Upper lobe of left lung (tissue), 6 donors: ENCODE measurements at places on chromosomes 3 and 15. TPM values are rescaled to one million over a fixed set of nuclear protein-coding genes. Genes with fewer than 3 reads are reported as not detected.

The NTRK3 gene
- total RNA-seq: 2.5 TPM

The COL6A5 gene
- 3.9 TPM for total RNA-seq

The SLC12A8 gene
- total RNA-seq: 34.6 TPM

The ITIH1 gene
- total RNA-seq: 0.40 TPM

The CCR8 gene
- total RNA-seq: not detected

The AMT gene
- 59.7 TPM for total RNA-seq

The CCNB2 gene
- 2.9 TPM for total RNA-seq

The CLASP2 gene
- 52.6 TPM for total RNA-seq

The STARD5 gene
- total RNA-seq: 8.3 TPM

The CORO2B gene
- total RNA-seq: 2.1 TPM

GRCh38 chr15:63442080-63442479 is 60.4 kb upstream of the CA12 start:
- no peak overlapping the region for H3K27ac ChIP-seq
- no peak for DNase-seq
- no peaks in the 10 kb centered on the region for H3K27me3 ChIP-seq
- peaks cover 2% of the 10 kb centered on the region for H3K4me1 ChIP-seq
- no peaks in the 10 kb centered on the region for H3K36me3 ChIP-seq

GRCh38 chr3:101362406-101362805 is 42.0 kb upstream of the IMPG2 start:
- H3K27me3 ChIP-seq: no peaks in the 10 kb centered on the region
- no peak overlapping the region for H3K4me3 ChIP-seq
- no peak for DNase-seq
- no peak overlapping the region for H3K27ac ChIP-seq
- no peaks in the 10 kb centered on the region for H3K4me1 ChIP-seq

- H3K36me3 ChIP-seq: no peaks in the 10 kb centered on the region
- H3K27me3 ChIP-seq: no peaks in the 10 kb centered on the region
- H3K27ac ChIP-seq: no peak overlapping the region
- no peaks in the 10 kb centered on the region for H3K4me1 ChIP-seq
- H3K4me3 ChIP-seq: no peak overlapping the region
Measured at GRCh38 chr15:74316141-74316540, 51.3 kb downstream of the CYP11A1 start.

DNA sequence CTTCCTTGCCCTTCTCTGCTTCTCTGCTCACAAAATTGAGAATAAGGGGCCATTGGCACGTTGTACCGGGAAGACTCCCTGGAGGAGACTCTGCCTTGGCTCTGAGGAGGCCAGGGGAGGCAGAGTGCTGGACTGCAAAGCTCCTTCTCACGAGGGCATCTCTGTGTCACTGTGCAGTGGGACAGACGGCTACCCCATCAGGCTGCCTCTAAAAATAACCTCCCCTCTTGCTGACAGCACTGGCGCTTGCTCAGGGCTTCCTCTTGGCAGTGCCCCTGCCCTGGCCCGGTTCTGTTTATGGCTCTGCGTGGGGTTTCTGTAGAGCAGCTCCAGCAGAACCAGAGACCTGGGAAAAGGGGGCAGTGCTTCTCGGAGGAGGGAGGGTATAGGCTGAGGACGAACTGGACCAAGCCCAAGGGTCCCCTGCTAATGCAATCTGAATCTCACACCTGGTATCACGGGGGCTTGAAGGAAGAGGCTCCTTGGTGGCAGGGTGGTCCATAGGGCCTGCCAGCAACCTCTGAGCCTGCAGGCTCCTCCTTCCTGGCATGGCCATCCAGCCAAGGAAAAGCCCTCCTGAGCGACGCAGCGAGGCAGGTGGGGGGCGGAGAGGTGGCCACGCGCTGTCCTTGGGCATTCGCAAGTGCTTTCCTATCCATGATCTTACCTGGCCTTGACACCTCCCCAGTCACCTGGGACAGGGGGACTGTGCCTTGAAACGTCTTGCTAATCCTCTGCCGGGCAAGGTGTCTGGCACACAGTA is 63.3 kb upstream of the TLE3 start:
- no peaks in the 10 kb centered on the region for H3K36me3 ChIP-seq
- no peaks in the 10 kb centered on the region for H3K27me3 ChIP-seq
- H3K4me1 ChIP-seq: peaks cover 12% of the 10 kb centered on the region
- no peak overlapping the region for H3K27ac ChIP-seq
- no peak overlapping the region for H3K4me3 ChIP-seq
- peak; percentile 52 for DNase-seq

DNA sequence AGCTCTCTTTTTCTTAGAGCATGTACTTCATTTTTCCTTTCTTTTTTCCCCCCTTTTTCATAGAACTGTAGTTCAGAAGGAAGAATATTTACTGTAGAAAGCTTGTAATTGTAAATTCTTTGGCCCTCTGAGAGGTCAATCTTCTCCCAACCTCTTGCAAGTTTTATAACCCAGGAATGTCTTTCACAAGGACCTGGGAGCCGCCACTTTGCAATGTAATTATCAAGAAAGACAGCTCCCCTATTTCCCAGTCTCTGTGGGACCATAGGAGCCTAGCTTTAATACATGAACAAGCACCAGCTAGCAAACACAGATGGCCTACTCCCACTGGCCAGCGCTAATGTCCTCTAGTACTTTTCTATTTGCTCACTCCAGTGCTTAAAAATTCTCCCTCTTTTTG is 51.4 kb downstream of the NFKBIZ start:
- no peak overlapping the region for H3K4me3 ChIP-seq
- no peak for DNase-seq
- H3K4me1 ChIP-seq: no peaks in the 10 kb centered on the region
- no peaks in the 10 kb centered on the region for H3K27me3 ChIP-seq
- no peak overlapping the region for H3K27ac ChIP-seq

DNA sequence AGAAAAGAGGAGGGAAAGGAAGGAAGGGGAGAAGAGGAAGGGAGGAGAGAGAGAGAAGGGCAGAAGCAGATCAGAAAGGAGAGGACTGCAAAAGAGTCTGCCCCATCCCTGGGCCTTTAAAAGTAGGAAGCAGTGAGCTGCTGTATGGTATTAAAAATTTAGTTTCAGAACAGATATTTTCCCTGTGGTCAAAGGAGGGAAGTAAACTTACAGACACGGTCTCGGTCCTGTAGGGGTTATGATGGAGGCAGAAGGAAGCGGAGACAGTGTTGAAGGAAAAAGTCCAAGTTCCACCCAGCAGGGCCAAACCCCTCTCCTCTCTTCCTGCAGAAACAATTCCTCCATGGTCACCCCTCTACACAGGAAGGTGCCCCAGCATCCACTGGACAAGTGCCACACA is 122.0 kb upstream of the PROK2 start:
- DNase-seq: no peak
- no peak overlapping the region for H3K4me3 ChIP-seq
- H3K36me3 ChIP-seq: no peaks in the 10 kb centered on the region
- no peaks in the 10 kb centered on the region for H3K4me1 ChIP-seq
- no peaks in the 10 kb centered on the region for H3K27me3 ChIP-seq
- no peak overlapping the region for H3K27ac ChIP-seq

DNA sequence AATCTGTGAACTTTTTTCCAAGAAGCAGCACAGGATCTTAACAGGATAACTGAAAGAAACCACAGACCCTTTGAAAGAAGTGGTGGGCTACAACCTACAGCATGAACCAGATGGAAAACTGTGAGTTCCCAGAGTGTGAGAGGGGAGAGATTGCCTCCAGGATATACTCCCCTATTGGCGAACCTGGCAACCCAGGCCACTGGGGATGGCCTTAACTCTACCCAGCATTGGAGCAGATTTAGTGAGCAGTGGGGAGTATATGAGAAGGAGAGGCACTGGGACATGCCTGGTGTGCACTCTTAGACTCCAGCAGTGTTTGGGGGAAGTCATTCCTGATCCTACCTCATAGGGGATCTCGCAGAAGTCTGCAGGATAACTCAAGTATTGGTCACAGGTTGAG is 201.0 kb upstream of the TP63 start:
- H3K27ac ChIP-seq: no peak overlapping the region
- H3K4me3 ChIP-seq: no peak overlapping the region
- no peak for DNase-seq
- no peaks in the 10 kb centered on the region for H3K36me3 ChIP-seq
- no peaks in the 10 kb centered on the region for H3K4me1 ChIP-seq
- no peaks in the 10 kb centered on the region for H3K27me3 ChIP-seq

GRCh38 chr3:123819949-123820348 is 64.2 kb downstream of the MYLK start:
- H3K4me3 ChIP-seq: no peak overlapping the region
- DNase-seq: no peak
- H3K27me3 ChIP-seq: no peaks in the 10 kb centered on the region
- no peaks in the 10 kb centered on the region for H3K36me3 ChIP-seq
- H3K27ac ChIP-seq: no peak overlapping the region
- no peaks in the 10 kb centered on the region for H3K4me1 ChIP-seq

- no peaks in the 10 kb centered on the region for H3K4me1 ChIP-seq
- no peak overlapping the region for H3K27ac ChIP-seq
- H3K36me3 ChIP-seq: no peaks in the 10 kb centered on the region
- no peaks in the 10 kb centered on the region for H3K27me3 ChIP-seq
Measured at GRCh38 chr3:81793410-81793809, 32.0 kb upstream of the GBE1 start.

DNA sequence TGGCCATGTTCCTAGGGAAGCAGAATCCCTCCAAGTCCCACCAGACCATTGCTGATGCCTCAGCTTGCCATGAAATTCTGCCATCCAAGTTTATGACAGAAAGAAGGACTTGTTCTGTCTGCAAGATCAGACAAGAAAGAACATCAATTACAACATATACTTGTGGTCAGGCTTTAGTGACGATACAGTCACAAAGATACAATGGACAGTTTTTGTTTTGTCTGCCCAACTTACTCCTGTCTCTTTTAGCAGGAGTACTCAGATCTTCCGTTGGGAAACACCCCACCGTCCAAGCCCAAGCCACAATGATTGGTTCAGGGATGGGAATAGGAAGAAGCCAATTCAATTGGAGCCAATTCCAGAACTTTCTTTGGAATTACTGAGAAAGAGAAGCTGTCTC is 15.7 kb downstream of the KLHL6 start:
- H3K4me1 ChIP-seq: peaks cover 6% of the 10 kb centered on the region
- DNase-seq: no peak
- H3K27ac ChIP-seq: peak overlapping the region; percentile 48
- no peak overlapping the region for H3K4me3 ChIP-seq
- no peaks in the 10 kb centered on the region for H3K36me3 ChIP-seq

DNA sequence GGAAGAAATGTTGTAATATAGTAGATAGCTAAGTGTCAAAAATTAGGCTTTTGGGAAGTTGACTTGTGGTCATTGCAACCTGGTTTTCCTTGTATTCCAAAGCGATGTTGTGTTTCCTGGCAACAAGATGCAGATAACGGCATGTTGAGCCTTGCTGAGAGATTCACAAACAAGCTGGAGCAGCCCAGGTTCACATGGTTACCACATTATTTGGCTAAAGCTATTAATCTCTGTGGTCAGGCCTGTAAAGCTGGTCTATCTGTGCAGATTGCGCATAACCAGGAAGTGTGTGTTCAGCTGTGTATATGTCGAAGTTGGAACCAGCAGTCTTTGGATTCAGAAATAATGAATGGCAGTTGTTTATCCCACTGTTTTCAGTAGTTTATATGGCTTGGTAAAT is 6.6 kb downstream of the TIPARP start:
- no peak overlapping the region for H3K4me3 ChIP-seq
- H3K27ac ChIP-seq: peak overlapping the region; percentile 53
- no peaks in the 10 kb centered on the region for H3K27me3 ChIP-seq

- no peaks in the 10 kb centered on the region for H3K27me3 ChIP-seq
- H3K36me3 ChIP-seq: no peaks in the 10 kb centered on the region
- H3K27ac ChIP-seq: no peak overlapping the region
- no peak for DNase-seq
Measured at GRCh38 chr15:89780601-89781000, 4.5 kb downstream of the MESP2 start.

DNA sequence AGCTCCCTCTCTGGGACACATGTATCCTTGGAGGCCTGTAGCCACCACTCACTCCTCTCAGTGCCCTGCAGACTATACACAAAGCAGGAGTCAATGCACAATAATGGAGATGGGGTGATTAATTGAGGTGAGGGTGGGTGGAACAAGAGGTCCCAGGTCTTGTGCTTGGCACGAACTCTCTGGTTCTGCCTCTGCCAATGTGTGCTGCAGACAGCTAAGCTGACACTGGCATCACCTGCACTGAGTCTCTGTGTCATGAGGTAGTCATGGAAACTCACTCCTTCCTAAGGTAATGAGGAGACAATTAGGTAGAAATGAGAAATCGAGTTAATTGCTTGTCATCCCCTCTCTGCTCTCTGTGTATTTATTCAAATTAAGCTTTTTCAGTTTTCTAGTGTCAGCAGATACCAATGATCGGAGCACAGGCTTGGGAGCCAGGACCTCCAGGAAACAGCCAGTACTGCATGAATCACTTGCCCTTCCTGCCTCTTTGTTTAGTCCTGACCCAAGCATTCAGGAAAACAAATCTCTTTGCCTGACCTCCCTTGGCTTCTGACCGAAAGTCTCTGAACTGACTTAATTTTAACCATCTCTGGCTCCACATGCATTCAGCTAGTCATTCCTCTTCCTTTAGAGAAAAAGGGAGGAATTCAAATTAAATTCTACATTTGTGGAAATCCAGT is 56.7 kb downstream of the DRD3 start:
- H3K27ac ChIP-seq: peak overlapping the region; percentile 87
- no peak for DNase-seq
- H3K4me1 ChIP-seq: peaks cover 6% of the 10 kb centered on the region
- no peaks in the 10 kb centered on the region for H3K36me3 ChIP-seq
- H3K4me3 ChIP-seq: no peak overlapping the region

DNA sequence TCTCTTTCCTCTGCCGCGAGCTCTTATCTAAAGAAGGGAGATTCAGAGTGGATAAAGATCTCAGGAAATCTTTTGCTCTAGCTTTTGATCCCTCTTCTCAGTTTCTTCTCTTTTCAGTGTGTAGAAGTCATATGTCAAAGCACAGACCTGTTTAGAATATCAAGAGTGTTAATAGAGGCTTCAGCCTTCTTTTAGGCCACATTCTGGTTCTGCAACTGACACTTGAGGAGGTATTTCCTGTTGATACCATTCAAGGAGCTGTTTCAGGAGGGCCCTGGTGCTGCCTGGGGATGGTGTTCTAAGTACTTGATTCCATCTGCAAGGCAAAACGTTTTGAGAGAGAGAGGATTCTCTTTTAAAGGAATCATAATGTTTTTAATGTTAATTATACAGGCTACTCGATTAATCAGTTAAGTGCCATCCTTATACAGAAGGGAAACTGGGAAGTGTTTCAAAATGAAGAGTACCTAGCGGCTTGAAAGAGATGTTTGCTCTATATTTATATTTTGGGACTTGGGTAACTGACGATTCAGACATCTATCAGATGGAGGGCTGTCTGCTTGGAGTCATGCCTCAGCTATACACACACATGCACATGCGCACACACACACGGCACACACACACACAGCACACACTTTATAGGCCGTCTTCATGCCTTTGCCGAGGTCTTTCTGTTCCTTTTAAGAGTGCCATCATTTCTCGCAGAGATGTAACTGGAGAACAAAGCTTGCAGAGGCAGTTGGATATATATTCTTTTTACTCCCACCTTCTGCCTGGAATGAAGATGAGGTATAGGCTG is 313.9 kb downstream of the PTPRG start:
- no peaks in the 10 kb centered on the region for H3K36me3 ChIP-seq
- H3K27ac ChIP-seq: no peak overlapping the region
- peak; percentile 41 for DNase-seq
- H3K4me3 ChIP-seq: no peak overlapping the region
- H3K4me1 ChIP-seq: peaks cover 33% of the 10 kb centered on the region
